ENCODE measurements at places on chromosomes 11 and 22.

DNA sequence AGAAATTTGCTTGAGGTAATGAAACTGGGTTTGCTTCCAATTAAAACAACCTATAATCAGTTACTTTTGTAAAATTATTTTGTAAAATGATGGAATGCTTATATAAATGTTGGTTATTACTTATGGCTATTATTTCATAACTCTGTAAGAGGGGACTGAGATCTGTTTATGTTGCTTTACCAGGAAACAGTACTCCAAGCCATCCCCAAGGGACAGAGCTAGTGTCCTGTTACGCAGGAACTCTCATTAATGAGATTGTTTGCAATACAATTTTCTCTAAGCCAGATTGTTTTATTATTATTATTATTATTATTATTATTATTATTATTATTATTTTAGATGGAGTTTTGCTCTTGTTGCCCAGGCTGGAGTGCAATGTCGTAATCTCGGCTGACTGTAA, 2.3 kb upstream of the NOX4 start:
- no peak for DNase-seq

DNA sequence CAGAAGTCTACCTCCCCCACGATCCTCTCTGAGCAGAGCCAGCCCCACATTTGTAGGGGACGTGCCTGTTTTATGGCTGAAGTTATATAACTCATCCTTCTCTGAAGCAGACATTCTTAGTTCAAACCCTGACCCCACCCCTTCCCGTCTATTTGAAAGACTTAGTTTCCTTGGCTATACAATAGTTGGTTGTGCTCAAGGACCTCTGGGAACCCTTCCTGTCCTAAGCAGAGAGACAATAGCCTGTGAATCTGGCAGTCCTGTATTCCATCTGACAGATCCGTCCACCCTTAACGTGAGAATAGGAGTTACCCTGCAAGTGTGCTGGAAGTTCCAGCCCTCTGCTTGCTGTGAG, 75.2 kb downstream of the MN1 start:
- no peak for DNase-seq

DNA sequence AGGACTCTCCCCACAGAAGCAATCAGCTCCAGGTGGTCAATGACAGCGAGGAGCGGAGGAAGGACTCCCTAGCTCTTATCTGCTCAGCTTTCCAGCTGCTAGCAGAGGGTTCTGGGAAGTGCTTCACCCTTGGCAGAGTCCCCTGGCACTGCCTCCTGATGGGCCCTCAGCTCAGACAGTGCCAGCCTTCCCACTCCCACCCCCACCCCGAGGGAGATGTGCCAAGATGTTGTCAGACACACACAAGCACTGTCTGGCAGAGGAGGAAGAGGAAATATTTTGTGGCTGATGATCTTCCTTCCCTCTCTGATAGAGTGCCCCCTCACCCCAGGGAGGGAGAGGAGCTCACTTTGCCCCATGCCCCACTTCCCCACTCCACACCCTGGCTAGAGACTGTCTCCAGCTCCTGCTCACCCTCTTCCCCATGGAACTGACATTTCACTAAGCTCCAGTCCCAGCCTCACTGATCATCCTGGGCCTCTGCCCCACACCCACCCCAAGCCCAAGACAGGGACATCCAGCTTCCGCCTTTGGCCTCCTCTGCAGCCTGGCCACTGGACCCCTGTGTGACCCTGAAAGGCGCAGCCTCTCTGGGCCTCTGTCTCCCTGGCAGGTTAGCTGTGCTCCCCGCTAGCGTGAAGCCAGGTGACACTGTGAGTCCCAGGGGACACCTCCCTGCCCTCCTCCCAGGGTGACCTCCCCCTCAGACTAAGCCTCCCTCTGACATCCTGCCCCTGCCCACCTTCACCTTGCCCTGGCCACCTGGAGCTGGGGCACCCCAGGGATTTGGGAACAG, 44.5 kb downstream of the SLCO2B1 start:
- no peak for DNase-seq

DNA sequence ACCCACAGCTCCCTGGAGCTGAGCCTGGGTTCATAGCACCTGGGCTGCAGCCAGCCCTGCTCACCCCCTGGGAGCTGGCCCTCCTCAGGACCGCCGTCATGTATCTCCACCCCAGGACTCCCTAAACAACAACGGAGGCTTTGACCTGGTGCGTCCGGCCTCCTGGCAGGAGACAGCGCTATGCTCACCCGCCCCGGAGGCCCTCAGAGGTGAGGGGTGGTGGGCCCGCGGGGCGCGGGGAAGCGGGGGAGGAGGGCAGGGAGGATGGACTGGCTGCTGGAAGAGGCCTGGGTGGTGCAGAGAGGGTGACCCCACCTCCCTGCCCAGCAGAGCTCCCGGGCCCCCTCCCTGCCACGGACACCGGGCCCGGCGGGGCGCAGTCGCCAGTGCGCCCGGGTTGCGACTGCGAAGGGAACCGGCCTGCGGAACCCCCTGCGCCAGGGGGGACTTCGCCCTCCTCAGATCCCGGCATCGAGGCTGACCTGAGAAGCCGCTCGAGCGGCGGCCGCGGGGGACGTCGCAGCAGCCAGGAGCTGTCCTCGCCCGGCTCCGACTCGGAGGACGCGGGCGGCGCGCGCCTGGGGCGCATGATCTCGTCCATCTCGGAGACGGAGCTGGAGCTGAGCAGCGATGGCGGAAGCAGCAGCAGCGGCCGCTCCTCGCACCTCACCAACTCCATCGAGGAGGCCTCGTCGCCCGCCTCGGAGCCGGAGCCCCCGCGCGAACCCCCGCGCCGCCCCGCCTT, 3.1 kb downstream of the MAPK8IP2 start:
- DNase-seq = no peak

DNA sequence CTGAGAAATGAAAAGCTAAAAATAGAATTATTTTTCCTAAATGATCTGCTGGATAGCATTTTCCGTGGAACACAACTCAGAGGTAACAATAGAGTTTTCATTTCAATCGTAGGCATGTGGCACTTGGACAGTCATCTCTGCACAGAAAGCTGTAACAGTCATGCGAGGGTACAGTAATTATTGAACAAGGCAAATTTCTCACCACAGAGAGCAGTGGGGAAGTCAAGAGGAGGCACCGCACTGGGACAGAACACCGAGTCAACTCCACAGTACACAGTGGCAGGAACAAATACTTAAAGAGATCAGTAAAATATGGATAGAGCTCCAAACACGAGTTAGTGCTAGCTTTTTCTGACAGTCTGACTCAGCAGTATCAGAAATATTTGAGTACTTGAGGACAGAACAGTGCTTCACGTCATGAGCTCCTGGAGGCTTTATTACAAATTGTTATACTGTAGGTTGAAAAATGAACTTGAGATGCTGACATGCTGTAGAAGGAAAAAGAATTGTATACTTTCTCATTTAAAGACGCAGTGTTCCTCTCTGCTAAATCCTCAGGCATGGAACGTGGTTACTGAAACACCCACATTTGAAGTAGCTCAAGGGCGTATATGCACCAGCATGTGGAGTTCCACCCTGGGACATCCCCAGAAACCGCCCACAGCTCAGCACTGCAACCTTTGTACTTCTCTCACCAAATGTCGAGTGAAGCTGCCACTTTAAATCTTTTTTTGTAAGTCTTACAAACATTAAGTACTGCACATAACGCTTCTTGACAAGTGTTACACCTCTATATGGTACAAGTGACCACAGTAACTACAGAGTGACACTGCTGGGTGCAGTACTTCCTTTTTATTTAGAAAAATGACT, 27.4 kb upstream of the YPEL1 start:
- DNase-seq = peak; percentile 50

- DNase-seq = no peak
Measured at GRCh38 chr11:16610213-16610737, 128.2 kb upstream of the C11orf58 start.

DNA sequence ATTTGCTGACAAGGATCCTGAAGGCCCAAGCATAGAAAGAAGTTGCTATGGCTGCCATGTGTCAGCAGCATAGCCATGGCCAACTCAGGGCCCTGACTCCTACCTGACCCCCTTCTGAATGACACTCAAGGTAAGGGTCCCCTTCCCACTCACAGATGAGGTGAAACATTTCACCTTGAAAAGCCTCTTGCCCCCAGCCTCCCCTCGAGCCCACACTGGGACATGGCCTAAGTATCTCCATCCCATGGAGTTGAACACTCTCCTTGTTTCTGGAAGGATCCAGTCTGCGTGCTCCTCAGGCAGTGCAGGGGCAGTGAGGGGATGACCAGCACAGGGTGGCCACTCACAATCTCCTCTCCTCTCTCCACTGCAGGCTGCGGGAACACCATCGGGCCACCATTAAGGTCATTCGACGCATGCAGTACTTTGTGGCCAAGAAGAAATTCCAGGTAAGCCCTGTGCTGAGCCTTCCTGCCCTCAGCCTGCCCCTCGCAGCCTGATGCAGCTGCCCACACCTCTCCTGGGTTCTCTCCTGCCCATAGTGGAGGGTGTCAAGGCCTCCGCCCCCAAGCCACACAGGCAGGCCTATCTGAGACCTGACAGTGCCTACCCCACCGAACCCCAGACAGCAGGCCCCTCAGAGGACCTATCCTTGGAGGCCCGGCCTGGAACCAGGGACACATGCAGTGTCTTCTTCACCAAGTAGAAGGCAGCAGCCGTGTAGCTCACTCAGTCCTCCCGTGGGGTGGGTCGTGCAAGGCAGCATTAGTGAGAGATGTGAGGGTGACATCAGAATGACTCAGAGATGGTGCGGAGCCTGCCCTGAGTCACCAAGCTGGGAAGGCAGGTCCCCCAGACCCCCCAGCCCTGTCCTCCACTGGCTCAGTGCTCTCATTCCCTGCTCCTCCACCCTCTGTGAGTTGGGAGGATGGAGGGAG, 68.9 kb upstream of the KCNQ1OT1 start:
- DNase-seq = no peak

GRCh38 chr22:20763630-20764470, 10.1 kb upstream of the SERPIND1 start:
- no peak for DNase-seq

GRCh38 chr11:122659676-122660554, 4.4 kb downstream of the UBASH3B start:
- no peak for DNase-seq

- no peak for DNase-seq
Measured at GRCh38 chr22:49044776-49045175, 782.9 kb downstream of the BRD1 start.

- no peak for DNase-seq
Measured at GRCh38 chr22:25359601-25360261, 140.3 kb downstream of the CRYBB2 start.

- DNase-seq = no peak
Measured at GRCh38 chr11:84685149-84685548, 942.0 kb downstream of the DLG2 start.

DNA sequence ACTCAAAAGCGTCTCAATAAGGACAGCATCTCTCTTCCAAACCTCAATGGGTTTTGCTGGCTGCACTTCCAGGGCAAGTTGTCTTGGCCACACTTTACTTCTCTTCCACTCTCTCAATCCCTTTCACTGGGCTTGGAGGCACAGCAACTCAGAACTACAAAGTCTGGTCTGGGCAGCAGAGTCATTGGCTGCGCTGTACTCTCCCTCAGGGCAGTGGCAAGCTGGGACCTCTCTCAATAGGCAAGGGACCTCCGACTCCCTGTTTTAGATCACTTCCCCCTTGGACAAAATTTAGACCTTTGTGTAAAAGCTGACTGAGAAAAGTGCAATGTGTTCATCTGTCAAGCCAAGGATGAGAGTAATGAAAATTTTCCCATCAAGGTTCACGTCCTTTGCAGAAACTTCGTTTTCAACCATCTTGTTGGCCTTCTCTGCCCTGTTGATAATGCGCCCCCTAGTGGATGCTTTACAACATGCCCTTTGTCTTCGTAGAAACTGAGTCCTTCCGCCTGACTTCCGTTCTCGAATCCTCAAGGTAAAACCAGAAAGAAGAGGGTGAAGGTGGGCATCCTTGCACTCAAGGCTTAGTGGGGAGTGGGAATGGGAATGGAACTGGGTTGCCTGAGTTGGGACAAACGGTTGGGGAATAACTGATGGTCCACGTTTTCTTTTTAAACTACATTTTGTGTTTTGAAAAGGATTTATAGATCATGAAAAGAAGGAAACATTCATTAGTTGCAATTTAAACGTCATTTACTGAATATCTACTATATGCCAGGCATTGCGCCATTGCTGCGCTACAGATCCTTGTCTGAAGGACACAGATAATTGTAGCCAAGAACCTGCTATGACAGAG, 99.1 kb downstream of the CD44 start:
- DNase-seq = peak; percentile 74

- DNase-seq = no peak
Measured at GRCh38 chr11:45648931-45649330, 16.5 kb downstream of the CHST1 start.

DNA sequence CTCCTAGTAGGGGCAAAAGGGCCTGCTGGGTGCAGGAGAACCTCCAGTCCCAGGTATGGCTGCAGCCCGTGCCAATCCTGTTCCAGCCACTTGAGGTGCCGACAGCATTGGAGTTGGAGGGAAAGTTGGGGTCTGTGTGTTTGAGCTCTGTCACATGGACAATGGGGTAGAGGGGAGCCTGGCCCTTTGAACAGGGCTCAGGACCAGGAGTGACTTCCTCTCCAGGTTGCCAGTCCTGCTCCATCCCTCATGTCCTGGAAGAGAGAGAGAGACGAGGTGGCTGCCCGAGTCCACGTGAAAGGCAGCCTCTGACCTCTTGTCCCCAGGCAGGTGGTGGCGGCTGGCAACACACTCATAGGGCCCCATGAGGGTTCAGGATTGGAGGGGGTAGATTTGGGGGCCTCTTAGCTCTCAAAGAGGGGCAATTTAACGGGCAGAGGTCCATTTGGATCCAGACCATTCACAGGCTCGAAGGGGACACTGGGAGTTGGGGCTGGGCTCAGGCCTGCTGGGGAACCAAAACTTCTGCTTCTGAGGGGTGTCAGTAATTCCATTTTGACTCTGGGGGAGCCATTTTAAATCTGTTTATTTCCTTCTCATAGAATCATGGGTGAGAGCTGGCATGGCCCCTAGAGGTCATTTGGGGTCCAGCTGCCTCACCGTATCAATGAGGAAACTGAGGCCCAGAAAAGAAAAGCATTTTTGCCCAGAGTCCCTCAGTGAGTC, 4.1 kb downstream of the ADORA2A start:
- DNase-seq = no peak

- DNase-seq = no peak
Measured at GRCh38 chr11:23536907-23537306, 676.6 kb upstream of the CCDC179 start.

DNA sequence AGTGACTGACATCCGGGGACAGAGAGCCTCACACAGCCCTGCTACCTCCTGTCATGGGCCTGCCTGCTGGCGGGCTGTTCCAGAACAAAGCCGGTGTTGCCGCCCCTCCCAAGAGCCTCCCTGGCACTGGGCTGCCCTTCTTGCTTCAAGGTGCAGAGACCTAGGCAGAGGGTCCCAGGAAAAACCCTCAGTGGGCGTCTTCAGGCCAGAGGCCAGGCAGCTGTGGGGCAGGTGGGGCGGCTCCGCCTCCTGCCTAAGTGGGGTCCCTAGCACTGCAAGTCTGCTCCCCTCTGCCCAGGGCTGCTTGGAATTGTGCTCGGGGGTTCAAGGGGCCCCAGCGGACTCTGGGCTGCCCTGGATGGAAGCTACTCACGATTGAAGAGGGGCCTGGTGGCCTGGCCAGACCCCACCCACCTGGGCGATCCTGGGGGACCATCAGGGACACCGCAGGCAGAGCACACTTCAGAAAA, 20.4 kb upstream of the GNB1L start:
- DNase-seq = no peak

- DNase-seq = no peak
Measured at GRCh38 chr11:116938471-116939070, 101.1 kb upstream of the APOA1 start.

All from CD4-positive, alpha-beta T cell treated with Interleukin-1 beta for 1 hour (primary cell).